ENCODE measurements at places on chromosomes 7 and 10. TPM values are rescaled to one million over a fixed set of nuclear protein-coding genes. Genes with fewer than 3 reads are reported as not detected.

Gene EPO
- not detected for total RNA-seq

Gene SOSTDC1
- not detected for total RNA-seq

Gene CACNB2
- 4.5 TPM for total RNA-seq

Gene CNPY1
- not detected for total RNA-seq

Gene TMEM229A
- total RNA-seq, result not detected

Gene PDIA4
- total RNA-seq, result 87.3 TPM

Gene GIMAP7
- 21.4 TPM for total RNA-seq

Gene FAM171A1
- 14.8 TPM for total RNA-seq

Gene KIF11
- total RNA-seq, result 0.81 TPM

Gene GSDME
- 21.7 TPM for total RNA-seq

Gene POT1
- 23.4 TPM for total RNA-seq

Gene GPR37
- 2.8 TPM for total RNA-seq

Gene GRM8
- not detected for total RNA-seq

Gene LIPN
- not detected for total RNA-seq

Gene ERVW-1
- not detected for total RNA-seq

Gene MUC3A
- not detected for total RNA-seq

Gene CLCN1
- total RNA-seq, result not detected

Gene ELFN1
- 0.85 TPM for total RNA-seq

Gene FGL2
- total RNA-seq, result 242 TPM

Gene IFIT1
- total RNA-seq, result 44.3 TPM

Gene VWC2
- total RNA-seq, result 0.14 TPM

Gene IGFBP3
- 884 TPM for total RNA-seq

Gene HDAC9
- total RNA-seq, result 81.6 TPM

Gene CELF2
- total RNA-seq, result 73.5 TPM

Gene THNSL1
- 0.54 TPM for total RNA-seq

Gene SPDYE11
- total RNA-seq, result not detected

Gene PRSS37
- total RNA-seq, result not detected

Gene BAIAP2L1
- total RNA-seq, result 1.4 TPM

Gene GIMAP1
- 4.2 TPM for total RNA-seq

Gene SAMD9
- total RNA-seq, result 10.2 TPM

Gene C10orf90
- total RNA-seq, result not detected

Gene MTURN
- total RNA-seq, result 71.1 TPM

Gene NOD1
- total RNA-seq, result 47.0 TPM

Gene LRIT1
- total RNA-seq, result not detected

Gene TFEC
- 8.4 TPM for total RNA-seq

Gene MMS19
- 46.8 TPM for total RNA-seq

Gene ITGB8
- total RNA-seq, result 11.9 TPM

Gene PPP1R17
- total RNA-seq, result not detected

Gene PDE6C
- not detected for total RNA-seq

Gene NME8
- not detected for total RNA-seq

Gene BTBD16
- not detected for total RNA-seq

Gene CDH23
- total RNA-seq, result 10.6 TPM

Gene RBAK
- 15.9 TPM for total RNA-seq

Gene LHFPL3
- total RNA-seq, result not detected

Gene SPDYE8
- total RNA-seq, result not detected

Gene MARVELD1
- total RNA-seq, result 85.0 TPM

Gene ASB10
- total RNA-seq, result not detected

Gene CLEC2L
- not detected for total RNA-seq

Gene ARMH3
- 21.1 TPM for total RNA-seq

Gene GNAI1
- 30.9 TPM for total RNA-seq

Gene MMRN2
- total RNA-seq, result 49.4 TPM

Gene AZGP1
- 2.3 TPM for total RNA-seq

Gene PRLHR
- not detected for total RNA-seq

Gene CDK1
- total RNA-seq, result 0.71 TPM

Gene NPTX2
- 55.7 TPM for total RNA-seq

Gene ZNF365
- total RNA-seq, result 2.2 TPM

Gene TLL2
- total RNA-seq, result not detected

Gene BMS1
- total RNA-seq, result 8.8 TPM

Gene COX19
- total RNA-seq, result 18.1 TPM

Measured in thoracic aorta (tissue), 2 donors.